ENCODE measurements at places on chromosomes 2 and 18.
A peak's percentile ranks its signal among the peaks of the same experiment; 100 is the strongest.

GRCh38 chr2:131584940-131585339 lies 57.3 kb downstream of the CCDC74A start:
- no peak for DNase-seq

DNA sequence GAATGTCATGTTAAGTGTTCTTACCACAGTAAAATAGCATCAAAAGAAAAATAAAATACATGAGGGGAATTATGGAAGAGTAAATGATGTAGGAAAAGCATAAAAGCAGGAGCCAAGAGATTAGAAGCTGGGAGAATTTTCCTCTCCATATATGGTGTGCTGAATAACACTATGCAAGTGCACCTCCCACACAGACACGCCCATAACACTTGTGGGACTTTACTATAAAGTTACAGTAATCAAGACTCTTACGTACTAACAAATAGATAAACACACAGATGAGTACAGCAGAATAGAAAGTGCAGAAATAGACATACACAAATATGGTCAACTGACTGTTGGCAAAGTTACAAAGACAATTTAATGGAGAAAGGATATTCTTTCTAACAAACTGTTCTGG lies 16.0 kb upstream of the SPHKAP start:
- no peak for DNase-seq

DNA sequence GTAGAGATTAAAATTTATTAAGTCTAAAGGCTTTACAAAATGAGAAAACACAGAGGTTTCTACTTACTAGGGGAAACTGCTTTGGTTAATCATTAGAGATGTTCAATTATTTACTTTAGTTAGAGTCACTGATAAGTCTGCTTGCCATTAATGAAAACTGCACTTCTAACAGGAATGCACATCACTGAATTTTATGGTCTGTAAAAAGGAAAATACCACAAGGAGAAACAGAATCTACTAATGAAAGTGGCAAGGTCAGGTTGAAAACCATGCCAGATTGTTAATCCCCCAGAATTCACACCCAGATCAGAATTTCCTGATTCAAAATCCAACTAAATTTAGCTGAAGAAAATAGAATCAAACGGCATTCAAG lies 90.5 kb upstream of the GRB14 start:
- no peak for DNase-seq

- DNase-seq = peak; percentile 65
These were observed 173.3 kb upstream of the ZFP36L2 start for GRCh38 chr2:43399515-43400264.

GRCh38 chr18:45456090-45457021 lies 158.9 kb upstream of the SLC14A2 start:
- no peak for DNase-seq

DNA sequence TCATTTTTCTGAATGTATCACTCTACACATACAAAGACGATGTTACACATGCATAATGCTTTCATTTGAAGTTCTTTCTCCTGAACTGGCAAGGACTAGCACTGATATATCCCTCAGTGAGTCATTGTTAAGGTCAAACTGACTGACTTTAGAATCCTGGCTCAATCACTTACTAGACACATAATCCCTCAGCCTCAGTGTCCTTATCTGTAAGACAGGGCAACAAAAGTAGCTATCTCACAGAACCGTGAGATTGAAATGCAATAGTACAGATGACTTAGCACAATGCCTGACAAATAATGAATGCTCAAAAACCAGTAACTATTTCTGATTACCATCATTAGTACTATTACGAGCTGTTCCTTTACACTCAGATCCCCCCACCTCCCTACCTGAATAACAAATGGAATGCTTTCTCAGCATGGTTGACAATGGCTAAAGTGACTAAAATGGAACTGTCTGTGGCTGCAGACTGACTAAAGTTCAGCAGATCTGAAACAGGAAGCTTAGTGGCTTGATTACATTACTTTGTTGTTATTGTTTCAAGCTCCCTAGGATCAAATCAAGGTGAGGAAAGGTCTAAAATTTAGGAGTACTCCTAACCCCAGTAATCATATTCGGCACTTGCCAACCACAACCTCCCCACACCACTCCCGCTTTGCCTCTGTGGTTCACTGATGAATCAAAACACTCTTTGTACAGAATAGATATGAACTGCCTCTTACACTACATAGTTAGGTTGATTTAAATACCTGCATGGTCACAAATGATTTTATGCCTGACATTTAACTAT lies 35.8 kb upstream of the CACNB4 start:
- DNase-seq = no peak

DNA sequence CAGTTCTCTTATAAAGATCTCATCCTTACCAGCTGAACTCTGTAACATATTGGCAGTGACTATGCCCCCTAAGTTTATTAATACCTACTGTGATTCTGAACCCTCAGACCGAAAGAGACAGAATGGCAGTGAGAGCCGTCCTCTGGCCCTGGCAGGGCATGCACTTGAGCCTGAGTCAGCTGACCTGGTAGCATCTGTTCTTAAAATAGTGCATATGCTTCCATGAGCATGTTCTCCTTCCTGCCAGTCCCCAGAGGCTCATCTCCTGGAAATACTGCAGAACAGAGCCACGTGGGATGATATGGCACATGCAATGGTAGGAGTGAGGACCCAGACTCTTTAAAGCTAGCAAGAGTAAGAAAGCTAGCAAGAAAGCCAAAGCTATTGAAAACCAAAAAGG lies 59.0 kb downstream of the RASGRP3 start:
- DNase-seq = no peak
